ENCODE measurements at places on chromosomes 11 and 22.
A peak's percentile ranks its signal among the peaks of the same experiment; 100 is the strongest.

- DNase-seq: no peak
These were observed 157.6 kb downstream of the BLID start for GRCh38 chr11:121958323-121958970.

GRCh38 chr11:32829680-32830412 is at the start of gene PRRG4:
TSS of gene PRRG4 (plus strand) at chr11:32829927. CDS start at chr11:32830530, 603 bp downstream.
- DNase-seq: peak; percentile 56

GRCh38 chr11:62892077-62892922 is 11.6 kb downstream of the SLC3A2 start:
- DNase-seq: no peak

DNA sequence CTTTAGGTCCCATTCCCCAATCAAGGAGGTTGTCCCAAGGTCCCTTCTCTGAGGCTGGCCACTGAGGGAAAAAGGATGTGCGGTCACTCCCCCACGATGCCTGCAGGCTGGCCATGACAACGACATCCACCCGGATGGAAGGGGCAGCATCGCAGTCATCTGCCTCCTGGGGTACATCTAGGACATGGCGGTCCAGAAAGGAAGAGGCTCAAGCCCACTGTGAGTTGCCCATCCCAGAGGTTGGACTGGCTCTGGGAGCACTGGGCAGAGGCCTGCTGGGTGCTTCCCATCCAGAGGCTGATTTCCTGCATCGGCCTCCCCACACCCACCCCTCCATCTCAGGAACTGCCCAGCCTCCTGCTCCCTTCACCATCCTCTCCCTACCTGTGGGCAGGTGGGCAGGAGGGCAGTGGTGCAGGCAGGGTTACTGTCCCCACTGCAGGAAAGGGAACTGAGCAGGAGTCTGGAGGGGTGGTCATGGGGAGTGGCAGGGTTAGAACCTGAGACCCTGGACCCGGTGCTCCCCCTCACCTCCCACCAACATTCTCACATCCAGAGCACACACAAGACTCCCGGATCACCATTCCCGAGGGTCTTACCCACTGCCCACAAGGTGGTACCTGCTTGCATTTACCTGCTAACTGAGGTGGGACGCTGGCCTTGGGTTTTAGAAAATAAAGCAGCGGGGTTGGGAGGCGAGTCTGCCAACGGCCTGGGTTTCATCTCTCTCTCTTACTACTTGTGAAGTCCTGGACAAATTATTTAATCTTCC is 4.4 kb downstream of the RCE1 start:
- no peak for DNase-seq

GRCh38 chr11:96114178-96115064 is 190.5 kb upstream of the MTMR2 start:
- no peak for DNase-seq

- DNase-seq: no peak
These were observed 10.9 kb upstream of the CABP2 start for GRCh38 chr11:67534070-67534679.

GRCh38 chr22:31102441-31103081 is 4.8 kb downstream of the SELENOM start:
- DNase-seq: no peak

GRCh38 chr11:114160894-114161293 is 101.4 kb downstream of the ZBTB16 start:
- DNase-seq: no peak

GRCh38 chr22:17655289-17655688 is 16.7 kb downstream of the BCL2L13 start:
- DNase-seq: no peak

DNA sequence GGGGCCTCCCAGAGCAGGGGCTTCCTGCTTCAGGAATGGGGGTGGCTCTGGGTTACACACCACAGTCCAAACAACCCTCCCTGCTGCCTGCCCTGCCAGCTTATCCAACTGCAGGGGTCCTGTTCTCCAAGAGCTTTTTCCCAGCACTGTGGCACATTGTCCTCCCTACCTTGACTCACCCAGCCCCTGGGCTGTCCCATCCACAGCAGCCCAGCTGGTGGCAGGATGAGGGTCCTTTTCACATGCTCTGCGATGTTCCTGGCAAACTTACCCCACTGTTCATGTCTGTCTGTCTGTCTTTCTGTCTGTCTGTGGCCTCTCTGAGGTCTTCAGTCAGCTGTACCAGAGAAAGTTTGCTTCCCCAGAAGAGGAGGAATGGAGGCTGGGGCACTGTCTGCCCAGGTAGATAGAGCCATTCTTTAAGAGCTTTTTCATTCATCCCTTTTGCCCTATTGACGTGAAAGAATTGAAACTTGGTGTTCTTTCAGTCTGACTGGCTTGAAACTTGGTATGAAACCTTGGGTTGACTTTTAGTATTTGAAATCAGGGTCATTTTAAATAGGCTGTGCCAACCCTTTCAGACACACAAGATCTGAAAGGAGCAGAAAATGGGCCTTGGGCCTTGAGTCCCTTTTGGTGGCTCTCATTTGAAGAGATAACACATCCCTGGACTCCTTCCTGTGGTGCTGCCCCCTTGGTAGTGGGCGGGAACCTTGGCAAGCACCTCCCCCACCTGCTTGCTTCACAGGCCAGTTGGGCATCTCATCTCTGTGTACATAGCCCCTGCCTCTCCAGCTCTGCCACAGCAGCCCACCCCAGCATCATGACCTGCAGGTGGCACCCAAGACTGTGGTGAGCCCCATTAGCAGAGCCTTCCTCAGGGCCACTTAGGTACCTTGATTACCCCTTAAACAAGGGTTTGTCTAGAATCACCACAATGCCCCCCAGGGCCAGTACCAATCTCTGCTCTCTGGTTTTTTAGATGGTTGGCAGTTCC is 74.6 kb upstream of the SUSD2 start:
- DNase-seq: no peak

DNA sequence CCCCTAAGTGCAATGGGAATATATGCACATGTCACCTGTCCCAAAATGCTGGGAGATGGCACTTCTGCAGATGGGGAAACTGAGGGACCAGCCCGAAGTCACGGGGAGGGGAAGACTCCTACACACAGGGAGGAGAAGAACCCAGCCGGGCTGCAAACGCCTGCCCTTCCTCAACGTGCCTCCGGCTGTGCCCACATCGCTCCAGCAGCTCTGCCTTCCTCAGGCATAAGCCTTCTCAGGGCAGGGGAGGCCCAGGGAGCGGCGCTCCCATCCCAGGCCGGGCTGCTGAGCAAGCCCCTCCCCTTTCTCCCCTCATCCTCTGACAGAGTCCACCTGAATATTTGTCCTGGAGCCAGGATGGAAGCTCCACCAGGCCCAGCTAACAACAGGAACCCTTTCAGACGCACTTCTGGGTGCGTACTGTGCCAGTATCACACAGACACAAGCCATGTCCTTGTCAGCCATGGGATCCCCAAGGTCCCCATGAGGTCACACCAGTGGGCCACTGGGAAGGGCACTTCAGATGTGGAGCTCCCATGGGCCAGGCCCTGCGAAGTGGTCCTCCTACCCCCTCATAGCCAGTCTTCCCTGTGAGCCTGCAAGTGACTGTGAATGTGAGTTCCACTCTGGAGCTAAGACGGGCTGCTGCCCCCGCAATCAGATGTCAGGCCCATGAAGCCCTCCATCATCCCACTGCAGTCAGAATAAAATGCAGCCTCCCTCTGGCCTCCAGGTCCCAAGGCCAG is 2.5 kb upstream of the CD81 start:
- no peak for DNase-seq

DNA sequence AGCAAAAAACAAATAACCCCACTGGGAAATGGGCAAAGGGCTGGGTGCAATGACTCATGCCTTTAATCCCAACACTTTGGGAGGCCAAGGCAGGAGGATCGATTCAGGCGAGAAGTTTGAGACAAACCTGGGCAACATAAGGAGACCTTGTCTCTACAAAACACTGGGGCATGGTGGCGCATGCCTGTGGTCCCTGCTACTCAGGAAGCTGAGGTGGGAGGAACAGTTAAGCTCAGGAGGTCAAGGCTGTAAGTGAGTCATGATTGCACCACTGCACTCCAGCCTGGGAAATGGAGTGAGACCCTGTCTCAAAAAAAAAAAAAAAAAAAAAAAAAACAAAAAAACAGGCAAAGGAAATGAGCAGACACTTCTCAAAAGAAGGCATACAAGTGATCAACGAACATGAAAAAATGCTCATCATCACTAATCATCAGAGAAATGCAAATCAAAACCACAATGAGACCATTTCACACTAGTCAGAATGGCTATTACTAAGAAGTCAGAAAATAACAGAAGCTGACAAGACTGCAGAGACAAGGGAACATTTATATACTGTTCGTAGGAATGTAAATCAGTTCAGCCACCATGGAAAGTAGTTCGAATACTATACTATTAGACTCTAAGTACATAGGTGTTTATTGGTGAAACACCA is 48.2 kb upstream of the SMCO4 start:
- no peak for DNase-seq

DNA sequence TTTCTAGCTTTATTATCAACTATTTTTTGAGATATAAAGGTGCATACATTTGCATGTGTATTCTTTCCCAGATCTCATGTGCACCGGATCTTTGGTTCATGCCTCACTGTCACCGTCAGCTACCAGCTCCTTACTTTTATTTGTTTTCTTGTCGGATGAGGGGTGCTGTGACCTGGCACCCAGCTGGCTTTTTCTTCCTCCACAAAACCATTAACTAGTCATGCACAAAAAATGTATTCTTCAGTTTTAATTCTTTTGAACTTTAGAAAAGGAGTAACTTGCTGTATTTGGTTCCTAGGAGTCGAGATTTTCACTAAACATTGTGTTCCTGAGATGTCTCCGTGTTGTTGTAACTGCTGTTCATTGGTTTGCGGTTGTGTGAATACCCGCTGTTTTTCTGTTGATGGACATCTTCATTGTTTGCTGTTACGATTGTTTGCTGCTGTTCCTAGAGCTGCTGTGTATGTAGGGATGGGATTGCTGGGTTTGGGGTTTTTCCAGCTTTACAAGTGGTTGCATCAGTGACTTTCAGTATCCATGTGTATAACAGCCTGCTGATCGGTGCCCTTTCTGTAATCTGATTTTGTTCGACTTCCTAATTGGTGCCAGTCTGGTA is 39.4 kb downstream of the MOV10L1 start:
- DNase-seq: peak; percentile 25

- DNase-seq: no peak
These were observed 283.8 kb upstream of the C11orf87 start for GRCh38 chr11:109138196-109138595.

GRCh38 chr11:116065191-116065895 is 561.1 kb upstream of the CADM1 start:
- no peak for DNase-seq

DNA sequence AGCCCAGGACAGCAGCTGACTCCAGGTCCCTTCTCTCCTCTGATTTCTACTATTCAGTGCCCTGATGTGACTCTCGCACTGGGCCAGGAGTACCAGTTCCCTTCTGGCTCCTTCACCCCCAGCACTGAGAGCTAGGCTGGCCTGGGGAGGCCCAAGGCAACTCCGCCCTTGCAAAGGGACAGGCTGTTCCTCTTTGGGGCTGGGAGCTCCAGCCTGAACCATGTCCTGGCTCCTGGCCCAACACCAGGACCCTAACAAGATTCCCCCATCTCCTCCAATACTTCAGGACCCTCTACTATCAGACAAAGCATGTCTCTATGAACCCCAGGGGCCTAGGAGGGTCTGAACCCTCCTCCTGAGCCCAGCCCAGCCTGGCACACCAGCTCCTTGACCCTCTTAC is 12.5 kb downstream of the CREB3L1 start:
- no peak for DNase-seq

DNA sequence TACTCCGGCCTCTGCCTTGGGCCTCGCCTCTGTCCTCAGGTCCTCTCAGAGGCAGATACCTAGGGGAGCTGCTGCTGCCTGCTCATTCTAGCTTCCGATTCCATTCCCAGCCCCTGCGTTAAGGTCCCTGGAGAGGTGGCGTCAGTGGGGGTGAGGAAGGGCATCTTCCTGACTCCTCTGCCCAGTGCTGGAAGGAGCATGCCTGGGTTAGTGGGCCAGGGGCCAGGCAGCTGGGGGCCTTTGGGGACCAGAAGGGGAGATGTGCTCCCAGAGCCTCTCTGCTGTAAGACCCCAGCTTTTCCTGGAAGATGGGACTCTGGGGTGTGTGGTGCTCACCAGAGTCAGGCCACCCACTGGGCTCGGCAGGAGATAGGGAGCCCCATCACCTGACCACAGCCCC is 3.6 kb upstream of the MYO7A start:
- no peak for DNase-seq

GRCh38 chr11:64719406-64719805 is 3.6 kb downstream of the NRXN2 start:
- no peak for DNase-seq

GRCh38 chr11:91219535-91219934 is 996.7 kb upstream of the CHORDC1 start:
- DNase-seq: no peak

All from LNCaP clone FGC (cell line).